Right ventricle myocardium inferior (tissue), 1 donor: ENCODE measurements at places on chromosomes 13 and 19. TPM values are rescaled to one million over a fixed set of nuclear protein-coding genes. Genes with fewer than 3 reads are reported as not detected.

DNA sequence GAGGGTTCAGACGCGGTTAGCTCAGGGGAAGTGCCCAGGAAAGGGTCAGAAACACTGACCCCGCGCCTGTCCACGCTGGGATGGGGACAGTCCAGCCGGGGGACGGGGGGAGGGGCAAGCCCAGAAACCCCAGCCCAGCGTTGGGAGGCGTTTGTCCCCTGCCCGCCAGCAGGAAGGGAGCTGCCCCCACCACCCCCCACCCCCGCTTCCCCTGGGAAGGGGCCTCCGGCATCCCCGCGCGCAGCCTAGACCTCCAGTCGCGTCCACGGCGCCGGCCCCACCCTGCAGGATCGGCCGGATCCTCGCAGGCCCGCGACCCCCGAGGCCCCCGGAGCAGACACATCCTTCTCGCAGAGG, 277 bp downstream of the GIPC1 start:
- no peak for DNase-seq

DNA sequence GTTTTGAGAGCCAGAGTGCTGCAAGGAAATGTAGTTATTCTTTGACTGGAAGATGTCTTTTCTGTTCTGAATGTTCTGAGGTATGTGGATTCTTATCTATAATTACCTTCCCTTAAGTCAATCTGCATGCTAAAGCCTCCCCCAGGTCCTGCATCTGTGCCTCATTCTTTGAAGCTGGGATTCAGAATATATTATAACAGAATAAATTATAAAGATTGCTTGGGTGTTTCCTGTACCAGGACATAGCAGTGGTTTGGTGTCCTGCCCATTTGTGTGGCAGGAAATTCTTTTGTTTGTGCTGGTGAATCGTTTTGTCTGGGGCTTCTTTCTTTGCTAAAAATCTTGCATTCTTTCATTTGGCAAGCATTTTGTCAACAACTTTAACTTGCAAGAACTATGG, 60.2 kb downstream of the ITGBL1 start:
- DNase-seq, result no peak

DNA sequence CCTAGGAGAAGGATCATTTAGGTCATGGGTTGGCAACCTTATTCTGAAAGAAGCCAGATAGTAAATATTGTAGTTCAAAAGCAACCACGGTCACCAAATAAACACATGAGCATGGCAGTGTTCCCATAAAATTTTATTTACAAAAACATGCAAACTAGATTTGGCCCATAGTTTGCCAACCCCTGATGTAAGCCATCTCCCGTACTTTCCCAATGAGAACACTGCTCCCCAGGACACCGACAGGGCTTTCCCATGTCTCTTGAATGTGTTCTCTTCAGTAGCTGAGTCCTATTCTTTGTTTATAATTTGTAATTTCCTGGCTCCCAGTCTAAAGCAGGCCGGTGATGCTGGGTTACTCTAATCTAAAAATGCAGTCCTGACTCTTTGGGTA, 239.6 kb downstream of the LHFPL6 start:
- DNase-seq, result no peak

- DNase-seq, result no peak
These were observed 816.8 kb upstream of the PCDH9 start for GRCh38 chr13:68046903-68047302.

- DNase-seq, result no peak
These were observed 34.8 kb downstream of the IL12RB1 start for GRCh38 chr19:18051887-18052286.

Gene NTF4
- not detected for total RNA-seq

Gene ZNF320
- total RNA-seq, result 10.4 TPM

Gene PLEKHG2
- total RNA-seq, result 10.4 TPM

Gene DLEU7
- not detected for total RNA-seq
